ENCODE measurements at places on chromosomes 7 and 10. TPM values are rescaled to one million over a fixed set of nuclear protein-coding genes. Genes with fewer than 3 reads are reported as not detected.

The C7orf57 gene
- not detected for total RNA-seq

DNA sequence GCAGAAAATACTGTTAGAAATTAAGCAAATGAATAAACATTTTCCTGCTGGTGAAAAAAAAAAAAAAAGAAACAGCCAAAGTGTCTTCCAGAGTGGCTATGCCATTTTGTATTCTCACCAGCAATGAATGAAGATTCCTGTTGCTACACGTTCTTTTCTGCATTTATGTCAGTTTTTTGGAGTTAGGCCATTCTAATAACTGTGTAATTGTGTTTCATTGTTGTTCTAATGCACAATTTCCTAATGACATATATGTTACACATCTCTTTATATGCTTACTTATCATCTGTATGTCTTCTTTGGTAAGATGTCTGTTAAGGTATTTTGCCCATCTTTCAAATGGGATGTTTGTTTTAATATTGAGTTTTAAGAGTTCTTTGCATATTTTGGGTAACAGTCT, 213.7 kb downstream of the ITGB1 start:
- no peaks in the 10 kb centered on the region for H3K4me1 ChIP-seq
- no peaks in the 10 kb centered on the region for H3K36me3 ChIP-seq
- DNase-seq = no peak
- H3K4me3 ChIP-seq = no peak overlapping the region

The SPDYE3 gene
- total RNA-seq = not detected

GRCh38 chr7:81776161-81776560, 6.3 kb upstream of the HGF start:
- DNase-seq = no peak

Measured in thyroid gland (tissue), 4 donors.